Mesenchymal stem cell (in vitro differentiated cells and primary cell): ENCODE measurements at places on chromosomes 7 and 10.
A peak's percentile ranks its signal among the peaks of the same experiment; 100 is the strongest.

DNA sequence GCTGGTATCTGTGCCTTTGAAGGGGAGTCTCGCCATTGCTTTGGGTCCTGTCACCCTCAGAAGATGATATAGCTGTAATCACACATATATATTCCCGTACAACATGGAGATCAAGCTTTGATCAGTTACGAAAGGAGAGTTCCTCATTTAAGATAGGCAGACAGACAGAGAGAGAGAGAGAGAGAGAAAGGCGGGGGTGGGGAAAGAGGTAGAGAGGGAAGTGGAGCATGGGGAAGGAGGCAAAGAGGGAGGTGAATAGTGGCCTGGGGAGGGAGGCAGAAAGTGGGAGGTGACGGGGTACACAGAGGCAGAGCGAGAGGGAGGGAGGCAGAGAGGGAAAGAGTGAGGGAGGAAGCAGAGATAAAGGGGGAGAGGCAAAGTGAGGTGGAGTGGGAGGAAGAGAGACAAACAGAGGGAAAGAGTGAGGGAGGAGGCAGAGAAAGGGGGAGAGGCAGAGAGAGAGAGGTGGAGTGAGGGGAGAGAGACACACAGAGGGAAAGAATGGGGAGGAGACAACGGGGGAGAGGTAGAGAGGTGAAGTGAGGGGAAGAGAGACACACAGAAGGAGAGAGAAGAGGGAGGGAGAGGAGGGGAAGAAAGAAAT, 44.6 kb upstream of the C1QL3 start:
- no peak for DNase-seq

- no peak for DNase-seq
These were observed 605.4 kb upstream of the NRP1 start for GRCh38 chr10:33939892-33940291.

DNA sequence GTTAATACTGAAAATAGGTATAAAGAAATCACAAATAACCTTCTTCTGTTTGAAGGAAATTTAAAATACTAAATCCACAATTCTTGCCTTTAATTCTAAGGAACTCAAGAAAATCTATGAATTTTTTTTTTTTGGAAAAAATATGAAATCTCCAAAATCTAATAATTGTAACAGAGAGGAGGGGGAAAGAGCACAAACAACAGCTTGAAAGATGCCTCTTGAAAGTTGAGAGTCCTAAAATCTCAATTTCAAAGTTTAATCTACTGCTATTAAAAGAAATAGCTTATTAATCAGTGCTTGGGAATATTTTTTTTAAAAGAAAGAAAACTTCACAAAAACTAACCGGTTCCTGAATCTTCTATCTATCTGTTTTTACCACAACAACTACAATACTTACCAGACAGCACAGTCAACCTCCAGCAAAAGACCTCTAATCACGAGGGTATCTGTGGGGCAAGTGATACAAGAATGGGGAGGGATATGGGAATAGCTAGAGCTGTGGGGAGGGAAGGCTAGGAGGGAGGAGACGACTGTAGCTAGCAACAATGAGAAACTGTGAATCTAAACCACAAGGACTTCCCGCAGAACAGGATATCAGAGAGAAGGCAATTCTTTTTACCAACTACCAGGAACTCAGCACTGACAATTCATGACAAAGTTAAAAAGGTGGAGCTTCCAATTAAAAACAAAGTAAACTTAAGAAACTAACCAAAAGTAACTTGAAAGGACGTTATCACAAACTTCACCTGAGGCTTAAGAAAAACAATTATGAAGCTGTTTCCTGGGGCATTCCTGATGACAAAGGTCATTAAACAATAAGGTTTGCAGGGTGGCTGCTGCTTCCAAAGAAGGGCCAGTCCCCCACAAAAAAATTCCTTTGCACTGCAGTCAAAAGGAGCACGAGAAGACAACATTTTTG, at the start of gene USP54:
USP54 (minus strand) TSS at position 462 of the 919 bp plus-strand sequence. CDS start 15,684 bp downstream, outside the sequence.
- peak; percentile 83 for DNase-seq

DNA sequence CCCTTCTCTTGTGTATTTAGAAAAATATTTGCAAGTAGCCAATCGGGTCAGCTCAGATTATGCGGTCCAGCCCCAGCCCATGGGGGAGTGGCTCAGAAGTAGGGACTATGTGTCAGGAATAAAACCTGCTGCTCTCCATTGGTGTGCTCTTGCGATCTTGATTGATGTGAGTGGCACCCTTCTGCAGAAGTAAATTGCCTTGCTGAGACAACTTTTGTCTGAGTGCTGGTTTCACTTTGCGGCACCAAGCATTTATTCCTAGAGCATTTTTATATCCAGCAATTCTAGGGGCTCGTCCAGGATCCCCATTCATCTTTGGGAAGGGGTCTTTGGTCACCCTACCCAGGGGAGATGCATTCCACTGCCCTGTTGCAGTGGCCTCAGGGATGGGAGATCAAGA, 26.1 kb upstream of the FAM221A start:
- DNase-seq, result peak; percentile 5

DNA sequence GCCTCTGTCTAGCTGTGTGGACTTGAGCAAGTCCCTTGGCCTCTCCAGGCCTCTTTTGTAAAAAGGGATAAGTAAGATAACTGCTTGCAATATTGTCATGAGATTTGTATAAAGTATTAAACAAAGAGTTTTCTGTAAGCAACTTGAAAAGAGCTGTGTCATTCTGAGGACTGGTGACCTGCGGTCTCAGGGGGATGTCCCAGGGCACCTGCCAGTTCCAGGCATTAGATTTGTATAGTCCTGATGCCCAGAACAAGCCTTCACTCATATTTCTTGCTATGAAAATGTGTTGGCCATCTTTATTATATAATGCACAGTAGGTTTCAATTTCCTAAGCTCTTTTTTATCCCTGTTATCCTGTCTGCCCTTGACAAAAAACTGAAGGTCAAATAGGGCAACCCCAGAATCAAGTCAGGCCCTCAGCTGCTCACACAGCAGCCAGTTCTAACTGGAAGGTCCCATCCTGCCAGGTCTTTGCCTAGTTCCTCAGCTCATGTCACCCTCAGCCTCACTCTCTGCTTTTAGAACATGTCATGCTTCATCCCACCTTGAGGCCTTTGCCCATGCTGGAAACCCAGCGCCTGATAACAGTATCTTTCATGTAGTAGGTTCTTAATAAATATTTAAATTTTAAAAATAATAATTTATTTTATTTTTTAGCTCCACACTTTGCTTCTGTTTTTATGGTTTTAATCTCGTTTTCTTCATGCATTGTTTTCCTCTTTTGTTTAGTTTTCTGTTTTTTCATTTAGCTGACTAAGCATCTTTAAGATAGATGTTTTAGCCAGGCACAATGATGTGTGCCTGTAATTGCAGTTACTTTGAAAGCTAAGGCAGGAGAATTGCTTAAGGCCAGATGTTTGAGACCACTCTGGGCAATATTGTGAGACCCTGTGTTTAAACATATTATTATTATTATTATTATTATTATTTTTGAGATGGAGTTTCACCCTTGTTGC, 87.5 kb upstream of the ZNF92 start:
- DNase-seq, result no peak

GRCh38 chr10:34854147-34854601, 39.1 kb upstream of the PARD3 start:
- peak; percentile 38 for DNase-seq

- peak; percentile 24 for DNase-seq
These were observed 673 bp downstream of the NDUFB8 start for GRCh38 chr10:100528921-100529474.

DNA sequence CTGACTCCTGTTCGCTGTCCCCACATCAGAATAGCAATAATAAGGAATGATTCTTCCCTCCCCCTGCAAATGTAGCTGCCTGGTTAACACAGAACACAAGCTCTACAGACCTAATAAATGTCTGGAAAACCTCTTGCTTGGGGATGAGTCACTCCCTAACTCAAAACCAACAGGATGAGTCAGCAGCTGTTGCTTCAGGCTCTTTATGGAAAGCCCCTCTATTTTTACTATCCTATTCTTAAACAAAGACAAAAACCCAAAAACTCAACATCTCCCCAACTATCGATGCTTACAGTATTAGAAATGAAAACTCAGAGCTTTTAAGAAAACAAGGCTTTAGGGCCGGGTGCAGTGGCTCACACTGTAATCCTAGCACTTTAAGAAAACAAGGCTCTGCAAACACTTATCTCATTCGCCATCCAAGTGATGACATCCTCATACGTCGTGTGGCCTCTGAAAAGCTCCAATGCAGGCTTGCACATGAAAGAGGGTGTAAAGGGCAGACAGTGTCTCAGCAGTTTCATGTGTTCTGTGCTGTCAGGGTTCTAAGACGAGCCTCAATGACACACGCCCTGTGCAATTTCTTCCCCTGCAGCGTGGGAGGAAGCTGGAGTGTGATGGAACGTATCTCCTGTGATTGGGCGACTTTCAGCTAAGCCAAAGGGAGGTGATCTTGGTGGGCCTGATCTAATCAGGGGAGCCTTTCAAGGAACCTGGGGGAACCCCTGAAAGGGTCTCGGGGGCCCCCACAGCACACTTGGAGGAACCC, 70.1 kb downstream of the AMZ1 start:
- DNase-seq, result peak; percentile 100

- peak; percentile 13 for DNase-seq
These were observed 31.1 kb downstream of the TBATA start for GRCh38 chr10:70753841-70754621.

- DNase-seq, result no peak
These were observed 12.3 kb upstream of the CCDC172 start for GRCh38 chr10:116311706-116312490.

DNA sequence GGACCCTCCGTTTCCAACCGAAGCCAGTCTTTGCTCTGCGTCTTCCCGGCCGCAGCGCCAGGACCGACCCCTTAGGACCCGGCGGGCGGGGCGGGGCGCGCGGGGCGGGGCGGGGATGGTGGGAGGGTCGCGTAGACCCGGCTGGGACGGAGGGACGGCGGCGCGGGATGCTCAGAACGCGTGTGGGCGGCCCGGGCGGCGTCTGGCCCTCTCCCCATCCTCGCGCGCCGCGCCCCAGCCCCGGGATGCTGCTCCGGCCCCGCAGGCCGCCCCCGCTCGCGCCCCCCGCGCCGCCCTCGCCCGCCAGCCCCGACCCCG, at the start of gene UTF1:
UTF1 (plus strand) TSS at position 174 of the 318 bp plus-strand sequence; CDS start at position 246, 72 bp downstream.
- no peak for DNase-seq

DNA sequence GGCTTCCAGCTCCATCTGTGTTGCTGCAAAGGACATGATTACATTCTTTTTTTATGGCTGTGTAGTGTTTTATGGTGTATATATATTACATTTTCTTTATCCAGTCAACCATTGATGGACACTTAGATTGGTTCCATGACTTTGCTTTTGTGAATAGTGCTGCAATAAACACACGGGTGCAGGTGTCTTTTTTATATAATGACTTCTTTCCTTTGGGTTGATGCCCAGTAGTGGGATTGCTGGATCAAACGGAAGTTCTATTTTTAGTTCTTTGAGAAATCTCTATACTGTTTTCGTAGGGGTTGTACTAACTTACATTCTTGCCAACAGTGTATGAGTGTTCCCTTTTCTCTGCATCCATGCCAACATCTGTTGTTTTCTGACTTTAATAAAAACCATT, 189.7 kb downstream of the ACTR3B start:
- DNase-seq, result no peak

DNA sequence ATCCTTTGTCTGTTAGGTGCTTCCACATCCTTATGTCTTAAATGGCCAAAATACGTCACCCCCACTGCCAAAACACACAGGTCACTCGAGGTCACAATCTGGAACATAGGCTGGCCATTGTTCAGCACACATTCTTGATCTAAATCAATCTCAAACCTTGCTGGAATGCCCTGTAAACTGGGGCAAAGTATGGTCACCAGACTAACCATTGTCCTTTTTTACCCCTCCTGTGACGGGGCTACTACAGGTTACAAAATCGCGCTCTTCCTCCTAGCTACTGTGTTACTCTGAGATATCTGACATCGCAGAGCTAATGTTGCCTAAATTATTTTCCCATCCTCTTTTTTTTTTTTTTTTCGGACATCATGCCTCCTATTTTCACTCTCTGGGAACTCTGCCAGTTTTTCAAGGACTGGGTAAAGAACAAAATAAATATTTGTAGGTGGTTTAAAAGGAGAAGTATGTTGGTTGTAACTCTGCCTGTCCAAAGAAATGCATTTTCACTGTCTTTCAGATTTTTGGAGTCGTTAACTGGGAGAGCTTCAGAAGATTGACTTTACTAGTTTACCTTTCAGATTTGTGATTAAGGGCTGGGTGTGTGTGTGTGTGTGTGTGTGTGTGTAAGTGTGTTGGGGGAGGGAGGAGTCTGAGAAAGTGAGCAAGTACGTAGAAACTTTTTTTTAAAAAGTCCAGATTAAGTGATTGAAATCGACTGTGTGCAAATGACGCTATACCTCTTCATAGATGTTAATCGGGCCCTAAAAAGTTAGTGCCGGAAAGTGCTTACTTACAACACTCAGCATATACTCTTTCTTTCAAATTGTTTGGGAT, 942 bp upstream of the KIAA1217 start:
- peak; percentile 10 for DNase-seq

DNA sequence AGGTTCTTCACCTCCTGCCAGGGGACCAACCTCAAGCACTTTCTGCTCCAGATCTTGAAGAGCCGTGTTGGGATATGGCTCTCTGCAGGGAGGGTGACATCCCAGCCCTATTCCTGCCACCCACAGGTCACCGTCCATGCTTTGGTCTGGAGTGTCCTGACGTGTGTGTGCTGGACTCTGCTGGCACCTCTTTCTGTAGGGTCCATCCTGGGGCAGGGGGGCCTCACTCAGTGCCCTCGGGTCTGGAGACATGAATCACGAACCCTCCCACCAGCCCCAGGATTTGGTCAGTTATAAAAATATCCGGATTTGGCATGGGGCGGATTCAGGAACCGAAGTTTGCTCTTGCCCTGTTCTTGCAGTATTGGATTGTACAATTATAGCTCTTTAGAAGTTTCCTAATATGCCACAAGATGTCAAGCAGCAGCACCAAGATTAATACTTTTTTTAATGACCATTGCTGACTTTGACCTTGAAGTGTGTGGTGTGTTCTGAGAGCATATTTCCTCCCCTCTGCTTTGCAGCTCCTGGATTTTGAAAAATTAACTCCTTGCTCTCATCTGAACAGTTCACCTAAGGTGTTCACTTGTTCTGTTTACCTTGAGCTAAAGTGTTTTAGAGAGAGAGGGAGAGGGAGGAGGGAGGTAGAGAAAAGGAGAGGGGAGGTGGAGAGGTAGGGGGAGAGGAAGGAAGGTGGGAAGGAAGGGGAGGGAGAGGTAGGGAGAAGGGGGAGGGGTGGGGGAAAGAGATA, 95.4 kb upstream of the SHH start:
- DNase-seq, result no peak

DNA sequence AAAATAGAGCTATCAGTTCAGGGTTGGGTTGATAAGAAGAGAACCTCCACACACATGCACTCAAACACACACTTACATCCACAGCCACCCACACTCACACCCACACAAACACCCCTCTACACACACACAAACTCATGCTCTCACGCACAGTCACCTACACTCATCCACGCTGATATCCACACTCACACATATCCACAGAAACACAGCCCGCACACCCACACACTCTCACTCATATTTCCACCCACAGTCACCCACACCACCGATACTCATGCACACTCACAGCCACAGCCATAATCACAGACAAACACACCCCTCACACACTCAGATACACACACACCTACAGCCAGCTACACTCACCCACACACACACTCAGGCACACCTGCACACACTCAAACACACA, 333.0 kb upstream of the TPK1 start:
- no peak for DNase-seq
